ENCODE measurements at places on chromosomes 11 and 22. TPM values are rescaled to one million over a fixed set of nuclear protein-coding genes. Genes with fewer than 3 reads are reported as not detected.

MRGPRF gene
- total RNA-seq = not detected

SPI1 gene
- 114 TPM for total RNA-seq

HBB gene
- total RNA-seq = not detected

ZNF215 gene
- 12.3 TPM for total RNA-seq

KCTD14 gene
- not detected for total RNA-seq

DNA sequence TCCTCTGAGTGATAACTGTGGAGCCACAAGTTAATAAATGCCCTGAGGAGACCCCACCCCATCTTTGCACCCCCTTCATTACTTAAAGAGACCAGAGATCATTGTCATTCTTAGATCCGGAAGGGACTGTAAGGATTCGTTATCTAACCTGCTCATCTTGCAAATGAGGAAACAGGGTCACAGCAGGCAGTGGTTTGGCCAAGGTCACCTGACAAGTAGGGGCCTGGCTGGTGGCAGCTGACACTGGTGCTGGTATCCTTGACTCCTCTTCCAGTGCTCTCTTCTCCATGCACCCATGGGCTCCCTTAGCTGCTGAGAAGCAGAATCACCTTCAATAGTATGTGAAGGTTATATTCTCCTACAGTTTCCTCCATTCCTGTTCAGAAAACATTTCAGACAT, 151.6 kb downstream of the GRIK4 start:
- H3K27me3 ChIP-seq = no peaks in the 10 kb centered on the region
- no peak overlapping the region for H3K27ac ChIP-seq
- H3K4me3 ChIP-seq = no peak overlapping the region
- H3K4me1 ChIP-seq = no peaks in the 10 kb centered on the region
- no peaks in the 10 kb centered on the region for H3K36me3 ChIP-seq

DNA sequence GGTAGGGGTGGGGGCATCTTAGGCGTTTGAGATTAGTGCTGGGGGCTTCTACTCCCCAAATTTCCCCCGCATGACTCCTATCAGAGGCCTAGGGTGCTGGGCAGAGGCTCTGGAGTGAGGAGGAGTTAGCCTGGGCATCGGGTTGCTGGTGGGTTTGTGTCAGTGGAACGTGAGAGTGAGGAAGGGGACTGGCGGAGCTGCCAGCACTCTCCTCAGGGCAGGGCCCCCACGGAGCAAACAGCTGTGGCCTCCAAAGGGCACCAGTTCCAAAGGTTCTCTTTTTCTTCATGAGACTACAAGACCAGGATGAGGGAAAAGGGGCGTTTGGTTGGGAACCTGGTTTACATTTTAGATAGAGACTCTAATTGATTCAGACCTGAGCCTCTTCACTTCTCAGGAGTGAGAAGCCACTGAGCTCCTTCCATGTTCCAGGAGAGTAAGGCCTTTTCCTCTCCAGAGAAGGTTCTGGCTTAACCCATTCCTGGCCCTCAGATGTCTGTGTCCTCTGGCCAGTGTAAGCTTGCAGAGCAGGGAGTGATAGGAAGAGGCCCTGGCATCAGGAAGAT, 35.6 kb upstream of the CDON start:
- DNase-seq = no peak
- peaks cover 36% of the 10 kb centered on the region for H3K4me1 ChIP-seq
- no peak overlapping the region for H3K4me3 ChIP-seq

GRCh38 chr22:43926349-43926710, 2.7 kb downstream of the PNPLA3 start:
- no peak overlapping the region for H3K27ac ChIP-seq
- DNase-seq = no peak
- H3K4me1 ChIP-seq = no peaks in the 10 kb centered on the region

GRCh38 chr11:64276653-64277431, 7.6 kb downstream of the BAD start:
- DNase-seq = no peak
- H3K4me1 ChIP-seq = peaks cover 9% of the 10 kb centered on the region
- H3K4me3 ChIP-seq = no peak overlapping the region

DNA sequence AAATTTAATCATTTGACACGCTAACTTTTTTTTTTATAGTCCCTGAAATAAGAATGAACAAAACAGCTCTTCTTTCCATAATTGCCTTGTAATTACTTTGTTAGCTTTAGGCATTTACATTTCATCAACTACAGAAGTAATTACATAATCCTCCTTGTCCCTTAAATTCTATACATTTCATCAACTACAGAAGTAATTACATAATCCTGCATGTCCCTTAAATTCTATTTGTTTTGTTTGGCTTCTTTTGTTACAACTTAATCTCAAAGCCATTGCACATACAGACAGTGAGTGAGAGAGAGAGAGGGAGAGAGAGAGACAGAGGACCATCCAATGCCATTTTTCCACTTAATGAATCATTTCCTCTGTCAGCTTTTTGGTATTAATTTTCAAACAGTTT, 873.2 kb downstream of the METTL15 start:
- H3K27me3 ChIP-seq = no peaks in the 10 kb centered on the region
- H3K36me3 ChIP-seq = no peaks in the 10 kb centered on the region
- no peak for DNase-seq
- no peak overlapping the region for H3K4me3 ChIP-seq

DNA sequence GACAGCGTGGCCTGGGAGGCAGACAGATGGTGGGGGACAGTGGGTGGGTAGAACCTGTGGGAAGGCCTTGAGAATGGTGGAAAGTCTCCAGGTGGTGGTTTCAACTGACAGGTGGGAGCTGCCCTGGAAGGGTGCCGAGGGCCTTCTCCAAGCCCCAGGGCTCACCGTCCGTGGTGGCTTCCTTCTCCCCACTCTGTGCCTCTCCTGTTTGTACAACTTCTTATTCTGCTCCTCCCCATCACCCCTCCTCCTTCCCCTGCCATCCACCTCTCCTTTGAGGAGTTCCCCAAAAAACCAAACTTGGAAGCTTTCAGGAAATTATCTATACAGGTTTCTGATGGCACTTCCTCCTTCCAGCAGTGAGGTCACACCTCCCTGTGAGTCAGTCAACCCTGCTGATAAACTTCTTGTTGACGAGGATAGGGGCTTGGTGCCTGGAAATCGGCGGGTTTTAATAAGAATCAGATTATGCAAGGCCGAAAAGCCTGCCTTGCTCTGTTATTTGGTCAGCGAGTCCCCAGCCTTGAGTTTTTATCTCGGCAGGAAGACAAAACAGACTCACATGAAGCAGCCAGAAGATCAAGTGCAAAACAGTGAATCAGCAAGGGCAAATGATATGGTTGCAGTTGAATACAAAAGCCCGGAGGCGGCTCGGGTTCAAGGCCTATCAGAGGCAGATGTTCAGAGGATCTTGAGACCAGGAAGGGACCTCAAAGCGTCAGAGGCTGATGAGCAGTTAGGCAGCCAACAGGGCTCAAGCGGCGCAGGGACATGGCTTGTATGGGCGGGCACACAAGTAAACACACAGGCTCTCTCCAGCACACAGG, 9.5 kb upstream of the ST3GAL4 start:
- H3K4me3 ChIP-seq = no peak overlapping the region
- peaks cover 12% of the 10 kb centered on the region for H3K4me1 ChIP-seq
- no peaks in the 10 kb centered on the region for H3K36me3 ChIP-seq
- no peaks in the 10 kb centered on the region for H3K27me3 ChIP-seq
- no peak overlapping the region for H3K27ac ChIP-seq

DNA sequence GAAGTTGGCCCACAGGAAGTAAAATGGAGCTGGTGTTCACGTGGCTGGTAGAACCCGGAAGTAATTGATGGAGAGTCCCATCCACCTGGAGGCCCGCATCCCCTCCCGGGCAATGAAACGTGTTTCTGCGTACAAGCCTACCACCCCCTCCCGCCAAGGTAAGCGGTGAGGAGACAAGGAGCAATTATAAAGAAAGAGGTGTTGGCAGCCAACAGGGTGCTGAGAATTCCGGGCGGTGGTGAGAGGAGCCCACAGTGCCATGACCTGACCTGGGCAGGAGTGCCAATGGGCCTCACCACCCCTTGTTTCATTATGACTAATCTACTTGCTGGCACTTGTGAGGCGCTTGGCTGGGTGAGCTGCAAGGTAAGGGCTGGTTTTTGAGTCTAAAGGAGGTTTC, 83.8 kb upstream of the BID start:
- no peaks in the 10 kb centered on the region for H3K27me3 ChIP-seq
- H3K27ac ChIP-seq = no peak overlapping the region
- no peaks in the 10 kb centered on the region for H3K36me3 ChIP-seq
- no peak for DNase-seq

All from Karpas-422 (cell line).